ENCODE measurements at places on chromosomes 6 and 20.

GRCh38 chr20:48159145-48160008 is 374.1 kb upstream of the SULF2 start:
- no peak for DNase-seq

GRCh38 chr6:99080191-99080590 is 132.4 kb upstream of the FBXL4 start:
- no peak for DNase-seq

DNA sequence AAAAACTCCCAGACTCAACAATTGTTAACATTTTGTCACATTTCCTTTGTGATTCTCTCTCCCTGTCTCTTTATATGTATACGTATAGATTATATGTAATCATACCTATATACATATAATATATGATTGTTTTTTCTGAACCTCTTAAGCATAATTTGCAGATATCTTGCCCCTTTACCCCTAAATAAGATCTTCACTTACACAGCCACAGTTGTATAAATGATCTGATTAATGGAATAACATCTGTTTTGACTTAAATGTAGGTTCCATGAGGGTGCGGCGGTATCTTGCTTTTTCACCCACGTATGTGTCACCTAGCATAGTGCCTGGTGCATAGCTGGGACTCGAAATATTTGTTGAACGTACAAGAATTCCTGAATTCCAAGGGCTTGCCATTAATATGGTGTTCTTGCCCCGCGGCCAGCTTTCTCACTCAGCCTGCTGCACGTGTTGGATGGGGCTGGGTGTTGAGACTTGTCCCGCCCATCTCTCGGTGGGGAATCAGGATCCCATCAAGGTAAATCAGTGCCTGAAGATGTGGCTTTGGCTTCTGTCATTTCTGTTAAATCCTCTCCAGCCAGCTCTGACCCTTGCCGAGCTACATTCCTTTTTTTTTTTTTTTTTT is 10.4 kb upstream of the MANBAL start:
- DNase-seq, result no peak

DNA sequence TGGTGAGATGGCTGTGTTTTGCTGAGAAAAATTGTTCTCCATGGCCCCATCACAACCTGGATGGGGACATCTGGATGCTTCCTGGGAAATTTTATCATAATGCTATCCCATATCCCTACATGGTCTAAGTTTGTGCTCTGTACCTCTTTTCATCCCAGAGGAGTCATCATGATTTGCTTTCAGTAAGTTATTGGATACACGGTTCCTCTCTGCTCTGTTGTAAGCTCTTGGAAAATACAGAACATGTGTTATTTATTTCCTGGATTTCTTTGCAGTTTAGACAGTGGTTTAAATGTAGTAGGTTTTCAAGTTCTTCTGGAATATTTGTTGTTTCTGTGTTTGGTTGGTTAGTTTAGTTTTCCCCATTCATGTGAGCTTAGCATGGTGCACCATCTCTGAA is 129.2 kb upstream of the ECI2 start:
- DNase-seq, result no peak

DNA sequence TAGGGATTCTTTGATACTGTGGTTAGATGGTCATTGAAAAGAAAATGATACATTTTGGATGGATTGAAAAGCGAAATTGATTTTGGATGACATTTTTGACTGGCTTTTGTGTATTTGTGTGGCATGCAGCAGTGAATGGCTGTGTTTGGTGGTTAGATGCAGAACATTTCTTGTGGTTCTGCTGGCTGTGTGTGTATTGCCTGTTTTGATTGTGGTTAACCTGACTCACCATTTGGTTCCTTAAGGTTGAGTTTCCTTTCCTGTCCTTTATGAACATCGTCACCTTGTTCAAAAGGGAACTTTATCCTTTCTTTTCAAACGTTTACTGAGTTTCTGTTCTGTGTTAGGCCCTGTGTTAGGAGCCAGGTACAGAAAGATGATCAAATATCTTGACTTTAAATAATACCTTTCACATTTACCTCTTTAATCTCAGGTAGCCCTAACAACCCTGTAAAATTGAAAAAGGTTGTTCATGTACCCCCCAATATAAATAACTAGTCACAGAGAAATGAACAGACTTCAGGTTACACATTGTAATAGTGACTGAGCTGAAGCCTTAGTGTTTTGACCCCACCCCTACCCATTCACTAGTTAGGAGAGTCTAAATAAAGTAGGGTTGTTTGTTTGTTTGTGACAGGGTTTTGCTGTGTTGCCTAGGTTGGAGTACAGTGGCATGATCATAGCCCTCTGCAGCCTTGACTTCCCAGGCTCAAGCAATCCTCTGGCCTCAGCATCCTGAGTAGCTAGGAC is 23.8 kb downstream of the ANKS1A start:
- no peak for DNase-seq

DNA sequence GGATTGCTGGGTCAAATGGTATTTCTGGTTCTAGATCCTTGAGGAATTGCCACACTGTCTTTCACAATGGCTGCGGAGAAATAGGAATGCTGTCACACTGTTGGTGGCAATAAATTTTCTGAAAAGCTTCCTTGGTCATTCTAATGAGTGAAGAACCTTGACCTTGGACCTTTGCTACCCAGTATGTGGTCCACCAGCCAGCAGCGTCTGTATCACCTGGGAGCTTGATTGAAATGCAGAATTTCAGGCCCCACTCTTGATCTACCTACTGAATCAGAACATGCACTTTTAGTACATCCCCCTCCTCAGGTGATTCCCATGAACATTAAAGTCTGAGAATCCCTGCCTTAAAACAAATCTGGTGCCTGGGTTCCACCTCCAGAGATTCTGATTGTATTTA is 27.5 kb upstream of the GLP1R start:
- DNase-seq, result no peak

Data from stimulated activated CD4-positive, alpha-beta T cell treated with anti-CD3 and anti-CD28 coated beads, Interleukin-12 subunit alpha, Interleukin-12 subunit beta, amount 100 ng/mL, for 4 hours (primary cell).